ENCODE measurements at places on chromosomes 16 and 17.

GRCh38 chr17:28937044-28937729 lies 14.1 kb downstream of the PHF12 start:
- no peak for DNase-seq

DNA sequence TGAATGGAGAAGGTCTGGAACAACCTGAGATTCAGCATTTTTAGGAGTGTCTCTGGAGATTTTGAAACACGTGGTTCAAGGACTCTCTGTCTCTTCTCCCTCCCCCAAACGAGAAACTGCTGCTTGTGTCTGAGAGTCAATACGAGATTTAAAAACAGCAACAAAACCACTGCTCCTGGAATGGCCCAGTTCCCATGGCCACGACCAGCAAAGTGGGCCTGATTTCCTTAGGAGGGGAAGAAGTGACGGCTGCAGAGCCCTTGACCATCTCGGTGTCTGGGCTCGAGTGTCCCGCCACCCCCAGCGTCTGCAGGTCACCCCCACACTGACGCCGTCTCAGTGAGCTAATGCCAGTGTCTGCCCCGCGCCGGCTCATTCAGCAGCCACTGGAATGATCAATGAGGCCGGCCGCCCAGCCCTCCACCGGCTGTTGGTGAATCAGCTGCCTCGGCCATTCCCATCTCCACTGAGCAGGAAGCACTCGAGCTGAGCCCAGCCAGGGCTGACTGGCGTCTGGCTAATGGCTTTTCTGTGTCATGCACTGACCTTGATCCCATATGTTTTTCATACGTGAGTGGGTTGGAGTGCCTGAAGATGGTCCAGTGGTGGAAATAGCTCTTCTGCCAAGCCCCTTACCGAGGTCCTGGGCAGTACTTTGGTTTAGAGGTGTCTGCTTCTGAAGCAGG lies 151.8 kb downstream of the PITPNC1 start:
- DNase-seq, result no peak

GRCh38 chr16:28042811-28043210 lies 20.7 kb downstream of the GSG1L start:
- no peak for DNase-seq

DNA sequence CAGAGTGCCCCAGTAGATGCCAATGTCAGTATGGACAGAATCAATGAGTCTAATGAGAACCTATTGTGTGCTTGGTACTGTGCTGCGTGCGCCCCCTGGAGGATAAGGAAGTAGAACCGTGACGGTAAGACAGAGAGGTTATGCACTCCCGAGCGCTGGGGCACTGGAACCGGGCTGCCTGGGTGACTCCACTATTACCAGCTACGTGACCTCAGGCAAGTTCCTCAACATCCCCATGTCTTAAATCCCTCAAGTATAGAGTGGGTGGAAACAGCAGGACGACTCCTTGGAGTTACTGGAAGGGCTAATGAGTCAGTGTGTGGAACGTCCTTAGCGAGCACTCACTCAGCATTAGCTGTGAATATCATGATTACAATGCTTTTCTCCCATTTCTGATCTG lies 16.2 kb downstream of the CHST4 start:
- DNase-seq, result peak; percentile 60

- DNase-seq, result no peak
These were observed 27.2 kb upstream of the SHISA9 start for GRCh38 chr16:12874186-12874585.

DNA sequence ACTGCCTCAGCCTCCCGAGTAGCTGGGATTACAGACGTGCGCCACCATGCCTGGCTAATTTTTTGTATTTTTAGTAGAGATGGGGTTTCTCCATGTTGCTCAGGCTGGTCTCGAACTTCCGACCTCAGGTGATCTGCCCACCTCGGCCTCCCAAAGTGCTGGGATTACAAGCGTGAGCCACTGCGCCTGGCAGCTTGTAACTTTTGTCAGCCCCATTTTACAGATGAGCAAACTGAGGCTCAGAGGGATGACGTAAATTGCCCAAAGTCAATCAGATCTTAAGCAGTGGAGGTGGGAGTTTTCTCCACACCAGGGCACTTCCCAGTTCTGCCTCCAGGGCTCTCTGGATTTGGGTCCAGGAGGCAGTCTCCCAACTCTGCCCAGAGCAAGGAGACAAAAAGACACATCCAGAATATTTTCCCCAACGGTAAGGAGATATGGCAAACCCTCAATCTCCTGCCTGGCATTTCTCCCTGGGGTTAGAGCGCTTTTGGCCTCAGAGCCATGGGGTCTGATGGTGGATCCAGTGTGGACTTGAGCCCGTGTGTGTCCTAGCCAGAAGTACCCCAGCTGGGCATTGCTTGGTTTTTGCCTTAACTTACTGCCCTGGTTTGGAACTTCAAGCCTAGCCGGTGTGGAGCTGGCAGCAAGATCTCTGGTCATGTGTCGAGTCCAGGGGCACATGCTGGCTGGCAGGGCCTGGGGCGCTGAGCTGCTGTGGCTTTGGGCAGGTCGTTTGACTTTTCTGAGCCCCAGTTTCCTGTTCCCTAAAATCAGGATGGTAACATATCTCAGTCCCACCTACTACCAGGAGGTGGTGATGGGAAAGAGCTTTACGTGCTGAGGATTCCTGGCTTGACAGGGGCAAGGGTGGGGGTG lies 3.4 kb downstream of the ADAM11 start:
- DNase-seq, result no peak

GRCh38 chr16:88634994-88635670 lies 3.2 kb upstream of the IL17C start:
- no peak for DNase-seq

DNA sequence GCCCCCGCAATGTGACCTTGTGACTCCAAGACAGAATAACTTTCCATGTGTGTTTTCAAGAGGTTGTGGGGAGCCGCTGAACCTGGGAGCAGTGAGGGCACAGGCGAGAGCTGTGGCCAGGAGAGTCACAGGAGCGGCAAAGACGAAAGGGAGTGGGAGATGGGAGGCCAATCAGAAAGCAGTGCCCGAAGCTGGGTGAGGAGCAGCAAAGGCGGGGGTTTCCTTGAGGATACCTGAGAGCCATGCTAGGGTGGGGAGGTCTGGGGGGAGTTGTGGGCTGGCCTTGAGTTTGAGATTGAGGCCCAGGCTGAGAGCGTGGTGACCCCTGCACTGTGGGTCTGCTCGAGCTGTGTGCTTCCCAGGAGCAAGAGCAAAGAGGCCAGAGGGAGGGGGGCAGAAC lies 23.2 kb upstream of the NPTX1 start:
- DNase-seq, result no peak

- no peak for DNase-seq
These were observed 29.4 kb upstream of the SUPT4H1 start for GRCh38 chr17:58381124-58382035.

- DNase-seq, result no peak
These were observed at the start of gene RILP for GRCh38 chr17:1649844-1650501. Gene RILP (minus strand): TSS chr17:1649866. CDS start chr17:1649804, 62 bp downstream.

DNA sequence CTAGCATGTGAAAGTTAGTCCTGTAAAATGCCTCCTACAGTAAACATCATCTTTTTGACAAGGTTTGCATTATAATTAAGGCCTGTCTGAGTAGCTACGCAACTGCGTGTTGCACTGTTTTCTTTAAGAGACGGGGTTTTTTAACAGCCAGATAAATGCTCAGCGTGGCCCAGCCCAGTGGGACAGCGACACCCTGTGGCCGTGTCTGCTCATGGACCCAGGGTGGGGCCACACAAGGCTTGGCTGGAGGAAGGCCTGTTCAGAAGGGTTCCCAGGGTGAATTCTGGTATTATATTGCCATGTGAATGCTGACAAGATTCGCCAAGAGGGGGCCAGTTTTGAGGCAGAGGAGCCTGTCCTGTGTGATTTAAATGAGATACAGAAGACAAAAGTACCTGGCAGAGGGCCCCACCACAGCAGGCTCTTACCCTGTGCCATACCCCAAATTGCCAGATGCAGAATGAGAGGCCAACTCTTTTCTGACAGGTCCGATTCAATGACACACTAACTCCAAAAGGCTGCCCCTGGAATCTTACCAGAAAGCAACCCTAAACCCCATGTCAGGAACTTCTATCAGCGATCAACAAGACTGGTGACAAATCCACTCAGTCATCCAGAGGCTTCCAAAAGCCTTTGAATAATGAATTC lies 65.9 kb upstream of the IRX6 start:
- DNase-seq, result peak; percentile 47

DNA sequence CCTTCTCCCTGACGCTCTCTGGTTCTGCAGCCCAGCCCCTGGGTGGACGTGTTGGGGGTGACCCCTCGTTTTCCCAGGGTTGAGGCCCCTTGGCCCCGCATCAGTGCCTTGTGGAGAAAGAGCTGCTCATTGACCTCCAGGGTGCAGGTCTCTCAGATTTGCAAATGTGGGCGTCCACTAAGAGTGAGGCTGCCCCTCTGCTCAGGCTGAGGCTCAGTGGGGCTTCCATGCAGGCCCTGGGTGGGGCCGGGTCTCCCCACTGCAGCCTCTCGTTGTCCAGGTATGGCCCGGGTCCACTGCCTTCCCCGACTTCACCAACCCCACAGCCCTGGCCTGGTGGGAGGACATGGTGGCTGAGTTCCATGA lies 9.0 kb downstream of the GAA start:
- no peak for DNase-seq

GRCh38 chr16:30521873-30522641 lies 4.3 kb downstream of the ZNF768 start:
- no peak for DNase-seq

- DNase-seq, result no peak
These were observed 1.4 kb downstream of the CARHSP1 start for GRCh38 chr16:8867216-8867931.

DNA sequence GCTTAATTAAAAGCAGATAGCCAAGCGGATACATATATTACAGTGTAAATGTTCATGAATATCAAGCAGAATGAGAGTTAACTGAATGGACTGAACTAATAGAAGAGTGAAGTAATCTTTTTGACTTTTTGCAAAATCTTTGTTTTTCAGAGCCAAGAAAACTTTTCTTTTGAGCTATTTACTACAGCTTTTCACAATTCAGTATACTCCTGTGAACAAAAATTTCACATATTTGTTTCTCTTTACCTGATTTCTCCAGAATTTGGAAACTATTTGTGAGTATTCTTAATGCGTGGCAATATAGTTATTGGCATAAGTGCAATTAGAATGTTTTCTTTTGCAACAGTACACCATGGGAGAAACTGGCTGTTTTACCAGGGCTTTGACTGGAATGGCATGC lies 9.1 kb upstream of the DUXB start:
- DNase-seq, result no peak

DNA sequence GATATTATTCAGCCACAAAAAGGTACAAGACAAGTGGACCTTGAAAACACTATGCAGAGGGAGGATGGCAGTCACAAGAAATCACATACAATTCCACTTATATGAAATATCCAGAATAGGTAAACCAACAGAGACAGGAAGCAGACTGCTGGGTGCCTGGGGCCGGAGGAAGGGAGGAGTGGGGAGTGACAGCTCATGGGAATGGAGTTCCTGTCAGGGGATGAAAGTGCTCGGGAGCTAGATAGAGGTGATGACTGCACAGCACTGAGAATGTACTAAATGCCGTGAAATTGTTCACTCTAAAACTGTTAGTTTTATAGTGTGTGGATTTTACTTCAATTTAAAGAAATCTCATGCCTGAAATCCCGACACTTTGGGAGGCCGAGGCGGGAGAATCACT lies 74.2 kb upstream of the MED9 start:
- DNase-seq, result no peak

- no peak for DNase-seq
These were observed 143.9 kb upstream of the HS3ST2 start for GRCh38 chr16:22670044-22670536.

DNA sequence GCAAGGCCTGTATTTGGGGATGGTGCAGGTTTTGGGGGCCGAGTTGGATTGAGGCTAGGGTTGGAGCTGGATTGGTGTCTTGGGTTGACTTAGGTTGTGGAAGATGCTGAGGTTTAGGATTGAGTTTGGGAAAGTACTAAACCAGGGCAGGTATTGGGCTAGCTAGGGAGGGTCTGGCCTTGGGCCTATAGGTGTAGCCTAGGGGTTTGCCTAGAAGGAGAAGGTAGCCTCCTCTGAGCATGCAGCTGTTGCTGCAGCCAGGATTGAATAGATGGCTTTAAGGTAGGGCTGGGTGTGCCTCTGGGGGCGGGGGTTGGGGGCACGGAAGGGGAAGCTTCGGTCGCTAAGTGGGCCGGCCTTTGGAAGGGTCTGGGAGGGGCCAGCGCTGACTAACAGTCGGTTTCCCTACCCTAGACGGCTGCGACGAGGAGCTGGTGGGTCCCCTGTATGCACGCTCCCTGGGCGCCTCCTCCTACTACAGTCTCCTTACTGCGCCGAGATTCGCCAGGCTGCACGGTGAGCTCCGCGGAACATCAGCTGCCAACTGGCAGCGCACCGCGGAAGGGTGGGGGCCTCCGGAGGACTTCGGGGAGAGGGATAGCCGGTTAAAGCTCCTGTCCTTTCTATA lies 1.2 kb downstream of the CNTNAP1 start:
- no peak for DNase-seq

DNA sequence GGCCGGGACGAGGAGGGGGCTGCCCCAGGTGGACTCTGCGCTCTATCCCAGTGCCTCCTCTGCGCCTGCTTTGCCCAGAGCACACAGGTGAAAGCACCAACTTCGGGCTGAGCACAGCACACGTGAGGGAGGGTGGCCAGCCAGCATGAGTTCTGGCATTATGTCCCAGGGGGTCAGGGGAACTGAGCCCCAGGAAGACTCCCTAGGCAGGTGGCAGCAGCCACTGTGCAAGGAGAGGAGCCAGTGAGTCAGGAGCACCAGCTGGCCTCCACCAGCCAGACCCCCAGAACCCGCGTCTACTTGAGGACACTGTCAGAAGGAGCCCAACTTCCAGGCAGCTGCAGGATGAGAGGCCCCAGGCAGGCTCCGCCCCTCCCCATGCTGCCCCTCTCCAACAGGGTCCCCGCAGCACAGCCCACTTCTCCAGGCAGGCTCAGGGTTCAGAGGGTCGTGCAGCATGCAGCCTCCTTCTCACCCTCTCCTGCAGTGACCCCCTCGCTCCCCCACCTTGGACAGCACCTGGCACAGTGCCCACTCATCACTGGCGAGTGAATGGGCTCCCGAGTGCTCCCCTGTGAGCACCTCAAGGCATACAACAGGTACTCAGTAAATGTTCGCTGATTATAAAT lies 44.2 kb upstream of the RASD1 start:
- no peak for DNase-seq

DNA sequence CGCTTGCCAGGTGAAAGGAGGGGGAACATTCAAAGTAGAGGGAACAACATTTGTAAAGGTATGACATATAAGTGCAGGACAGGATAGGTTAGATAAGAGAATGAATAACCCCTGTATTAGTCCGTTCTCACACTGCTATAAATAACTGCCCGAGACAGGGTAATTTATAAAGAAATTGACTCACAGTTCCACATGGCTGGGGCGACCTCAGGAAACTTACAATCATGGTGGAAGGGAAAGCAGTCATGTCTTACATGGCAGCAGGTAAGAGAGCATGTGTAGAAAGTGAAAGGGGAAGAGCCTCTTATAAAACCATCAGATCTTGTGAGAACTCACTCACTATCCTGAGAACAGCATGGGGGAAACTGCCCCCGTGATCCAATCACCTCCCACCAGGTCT lies 223.8 kb downstream of the SOX9 start:
- no peak for DNase-seq

- no peak for DNase-seq
These were observed at the start of gene GUCY2D for GRCh38 chr17:8001976-8002720. Gene GUCY2D (plus strand): TSS chr17:8002615. CDS start chr17:8003048, 433 bp downstream.

Data from stimulated activated CD4-positive, alpha-beta T cell treated with anti-CD3 and anti-CD28 coated beads, Interleukin-2, amount 100 ng/mL, for 48 hours (primary cell).